ENCODE measurements at places on chromosomes 5 and 9.

DNA sequence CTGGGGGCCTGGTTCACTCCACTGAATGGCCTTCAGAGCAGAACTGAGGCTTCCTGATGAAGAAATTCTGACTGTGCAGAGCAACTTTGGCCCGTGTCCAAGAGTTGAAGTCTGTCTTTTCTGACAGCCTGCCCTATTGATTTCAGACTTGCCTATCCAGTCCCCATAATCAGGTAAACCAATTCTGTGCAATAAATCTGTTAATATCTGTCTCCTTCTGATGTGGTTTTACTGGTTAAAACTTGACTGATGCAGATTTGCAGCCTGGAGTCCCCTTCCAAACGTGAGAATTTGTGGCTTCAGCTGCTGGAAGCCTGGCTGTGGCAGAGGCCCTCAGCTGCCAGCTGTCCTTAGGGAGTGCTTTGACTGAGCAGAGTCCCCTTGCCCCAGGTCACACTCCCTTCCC is 283.9 kb upstream of the ANKRD55 start:
- H3K27ac ChIP-seq = no peak overlapping the region
- no peaks in the 10 kb centered on the region for H3K27me3 ChIP-seq
- H3K4me3 ChIP-seq = no peak overlapping the region
- no peaks in the 10 kb centered on the region for H3K4me1 ChIP-seq
- H3K36me3 ChIP-seq = no peaks in the 10 kb centered on the region

DNA sequence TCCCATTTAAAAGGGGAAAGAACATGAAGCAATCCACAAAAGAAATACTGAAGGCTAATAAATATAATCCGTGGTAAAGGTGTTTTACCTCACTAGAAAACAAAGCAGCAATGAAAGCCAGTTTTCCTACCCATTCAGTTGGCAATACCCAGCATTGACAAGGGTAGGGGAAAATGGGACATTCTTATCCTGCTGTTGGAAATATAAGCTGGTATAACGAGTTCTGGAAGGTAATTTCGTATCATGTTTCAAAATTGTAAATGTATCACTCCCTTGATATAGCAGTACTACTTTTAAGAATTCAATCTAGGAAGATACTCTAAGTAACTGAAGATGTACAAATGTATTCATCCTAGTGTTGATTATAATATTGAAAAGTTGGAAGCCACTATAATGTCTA is 22.9 kb upstream of the RALGPS1 start:
- no peak for DNase-seq
- H3K4me3 ChIP-seq = no peak overlapping the region
- H3K27ac ChIP-seq = no peak overlapping the region
- no peaks in the 10 kb centered on the region for H3K27me3 ChIP-seq
- no peaks in the 10 kb centered on the region for H3K36me3 ChIP-seq
- H3K4me1 ChIP-seq = no peaks in the 10 kb centered on the region

- H3K27me3 ChIP-seq = no peaks in the 10 kb centered on the region
- H3K27ac ChIP-seq = no peak overlapping the region
- no peaks in the 10 kb centered on the region for H3K36me3 ChIP-seq
- no peak for DNase-seq
These were observed 51.6 kb upstream of the MAP1B start for GRCh38 chr5:72055636-72056035.

DNA sequence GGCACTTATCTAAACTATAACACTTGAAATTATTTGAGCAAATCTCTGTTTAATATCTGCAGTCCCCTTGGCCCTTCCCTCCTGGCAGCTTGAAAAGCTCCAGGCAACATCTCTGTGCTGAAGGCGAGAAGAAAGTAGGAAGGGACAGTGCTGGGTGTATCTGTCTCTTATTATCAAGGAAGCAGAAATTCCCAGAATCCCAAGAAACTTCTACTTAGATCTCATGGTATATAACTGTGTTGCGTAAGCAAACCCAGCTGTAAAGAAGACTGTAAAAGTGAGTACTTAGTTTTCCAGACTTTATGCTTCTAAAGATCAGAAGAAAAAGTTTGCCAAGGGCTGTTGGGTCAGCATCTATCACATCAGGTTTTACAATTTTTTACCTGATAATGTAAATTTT is 1869.8 kb downstream of the MAT2B start:
- H3K27me3 ChIP-seq = no peaks in the 10 kb centered on the region
- H3K4me3 ChIP-seq = no peak overlapping the region
- DNase-seq = no peak
- H3K27ac ChIP-seq = no peak overlapping the region
- no peaks in the 10 kb centered on the region for H3K4me1 ChIP-seq

DNA sequence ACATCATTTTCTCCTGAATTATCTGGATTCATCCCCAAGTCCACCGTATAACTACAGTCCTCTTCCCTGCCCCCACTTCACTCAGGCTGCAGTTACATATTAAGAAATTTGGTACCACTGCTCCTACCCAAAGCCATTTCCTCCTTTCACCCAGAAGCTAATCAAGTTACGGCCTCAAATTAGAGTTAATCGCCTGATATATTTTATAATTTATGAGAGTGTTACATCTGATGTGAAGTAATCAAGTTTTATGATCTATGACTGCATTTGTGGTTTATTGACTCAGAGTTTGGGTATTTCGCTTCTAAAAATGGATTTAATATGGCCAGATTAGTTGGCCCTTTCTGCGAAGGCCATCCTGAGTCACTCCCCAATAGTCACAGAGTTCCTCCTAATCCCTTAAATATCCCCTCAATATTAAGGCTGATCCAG is 223.6 kb upstream of the KIF2A start:
- no peaks in the 10 kb centered on the region for H3K27me3 ChIP-seq
- no peak for DNase-seq
- no peak overlapping the region for H3K4me3 ChIP-seq
- no peak overlapping the region for H3K27ac ChIP-seq
- H3K4me1 ChIP-seq = no peaks in the 10 kb centered on the region

- H3K27ac ChIP-seq = no peak overlapping the region
- H3K4me1 ChIP-seq = peaks cover 9% of the 10 kb centered on the region
- no peaks in the 10 kb centered on the region for H3K36me3 ChIP-seq
- H3K27me3 ChIP-seq = no peaks in the 10 kb centered on the region
- no peak for DNase-seq
These were observed 118.0 kb downstream of the EGFLAM start for GRCh38 chr5:38376404-38376803.

DNA sequence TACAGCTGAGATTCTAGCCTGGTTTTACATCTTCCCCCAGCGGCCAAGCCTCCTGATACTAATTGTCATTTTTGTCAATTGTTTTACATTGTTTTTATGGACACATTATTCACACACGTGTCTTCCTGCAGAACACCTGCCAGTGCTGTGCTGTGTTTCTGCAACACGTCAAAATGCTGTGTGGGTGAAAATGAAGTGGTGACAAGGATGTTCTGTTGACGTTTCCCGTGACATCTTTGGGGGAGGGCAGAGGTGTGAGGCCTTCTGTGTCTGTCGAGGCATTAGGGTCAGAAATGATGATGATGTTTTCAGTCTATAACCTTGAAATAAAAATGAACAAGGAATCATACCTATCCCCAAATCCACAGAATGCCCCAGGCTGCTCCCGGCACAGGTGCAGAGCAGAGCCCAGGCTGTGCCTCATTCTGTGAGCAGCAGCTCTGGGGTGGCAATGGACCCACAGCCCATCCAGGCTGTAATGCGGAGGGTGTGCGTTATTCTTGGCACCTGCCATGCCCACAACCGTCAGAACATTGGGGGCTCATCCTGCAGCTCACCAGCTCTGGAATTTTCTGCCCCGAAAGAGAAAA is 23.6 kb upstream of the CEP72 start:
- no peaks in the 10 kb centered on the region for H3K4me1 ChIP-seq
- no peak overlapping the region for H3K4me3 ChIP-seq
- no peak for DNase-seq
- no peaks in the 10 kb centered on the region for H3K36me3 ChIP-seq
- H3K27me3 ChIP-seq = no peaks in the 10 kb centered on the region

DNA sequence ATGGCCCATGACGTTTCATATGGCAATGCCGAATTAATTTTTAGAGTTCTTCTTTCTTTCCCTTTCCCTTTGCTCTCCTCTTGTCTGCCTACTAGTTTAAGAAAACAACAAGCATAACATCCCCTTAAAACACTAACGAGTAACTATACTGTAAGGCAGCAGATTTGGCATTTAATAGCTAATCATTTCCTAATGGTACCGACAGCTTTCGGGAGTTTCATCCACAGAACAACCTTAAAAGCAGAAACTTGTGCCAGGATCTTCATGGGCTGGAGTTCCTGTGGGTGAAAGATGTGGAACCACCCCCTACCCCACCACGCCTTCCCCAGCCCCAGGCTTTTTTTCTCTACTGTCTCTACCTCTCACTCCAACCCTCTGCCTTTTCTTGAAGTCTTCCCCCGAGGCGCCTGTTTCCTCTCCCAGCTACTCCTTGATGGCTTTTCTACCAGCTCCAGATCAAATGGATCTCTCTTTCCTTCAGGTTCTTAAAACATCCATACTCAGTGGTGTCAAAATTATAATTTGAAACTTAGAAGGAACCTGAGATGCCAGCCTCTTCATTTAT is 319.5 kb downstream of the PIK3R1 start:
- no peak for DNase-seq
- no peaks in the 10 kb centered on the region for H3K36me3 ChIP-seq
- no peaks in the 10 kb centered on the region for H3K27me3 ChIP-seq
- peak overlapping the region; percentile 4 for H3K27ac ChIP-seq

- DNase-seq = no peak
- no peak overlapping the region for H3K27ac ChIP-seq
- H3K4me3 ChIP-seq = no peak overlapping the region
These were observed 162.0 kb upstream of the SNX2 start for GRCh38 chr5:122612901-122613300.

DNA sequence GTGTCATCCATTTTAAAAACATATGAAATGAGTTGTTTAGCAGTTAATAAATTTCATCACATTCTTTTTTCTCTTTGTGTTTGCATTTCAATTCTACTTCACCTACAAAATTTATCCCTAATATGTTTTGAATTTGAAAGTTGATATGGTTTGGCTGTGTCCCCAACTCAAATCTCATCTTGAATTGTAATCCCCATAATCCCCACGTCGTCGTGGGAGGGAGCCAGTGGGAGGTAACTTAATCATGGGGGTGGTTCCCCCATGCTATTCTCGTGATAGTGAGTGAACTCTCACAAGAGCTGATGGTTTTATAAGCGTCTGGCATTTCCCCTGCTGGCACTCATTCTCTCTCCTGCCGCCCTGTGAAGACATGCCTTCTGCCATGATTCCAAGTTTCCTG is 200.1 kb downstream of the EPB41L4A start:
- no peak overlapping the region for H3K27ac ChIP-seq
- no peaks in the 10 kb centered on the region for H3K4me1 ChIP-seq
- no peaks in the 10 kb centered on the region for H3K27me3 ChIP-seq
- H3K36me3 ChIP-seq = no peaks in the 10 kb centered on the region

DNA sequence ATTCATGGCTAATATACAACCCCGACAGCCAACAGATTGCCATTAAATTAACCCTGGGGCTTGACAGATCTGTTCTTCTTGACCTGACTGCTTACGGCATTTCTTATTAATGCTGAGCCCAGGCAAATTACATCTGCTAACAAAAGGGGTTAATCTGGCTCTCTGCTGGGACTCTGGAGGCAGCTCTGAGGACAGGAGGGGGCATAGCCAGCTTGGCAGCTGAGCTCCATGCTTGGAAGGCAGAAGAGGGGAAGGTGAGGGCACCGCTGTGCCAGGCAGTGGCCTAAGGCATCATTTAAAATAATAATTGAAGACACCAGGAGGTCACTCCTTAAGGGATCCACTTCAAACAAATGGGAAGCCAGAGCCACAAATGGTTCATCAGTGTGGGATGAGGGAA is 126.0 kb upstream of the GPR151 start:
- H3K27me3 ChIP-seq = no peaks in the 10 kb centered on the region
- no peak overlapping the region for H3K27ac ChIP-seq
- no peaks in the 10 kb centered on the region for H3K4me1 ChIP-seq
- no peaks in the 10 kb centered on the region for H3K36me3 ChIP-seq
- DNase-seq = no peak
- no peak overlapping the region for H3K4me3 ChIP-seq

- H3K27ac ChIP-seq = no peak overlapping the region
- H3K36me3 ChIP-seq = no peaks in the 10 kb centered on the region
- H3K4me1 ChIP-seq = no peaks in the 10 kb centered on the region
- H3K27me3 ChIP-seq = no peaks in the 10 kb centered on the region
These were observed 24.4 kb downstream of the BHMT start for GRCh38 chr5:79135790-79136553.

DNA sequence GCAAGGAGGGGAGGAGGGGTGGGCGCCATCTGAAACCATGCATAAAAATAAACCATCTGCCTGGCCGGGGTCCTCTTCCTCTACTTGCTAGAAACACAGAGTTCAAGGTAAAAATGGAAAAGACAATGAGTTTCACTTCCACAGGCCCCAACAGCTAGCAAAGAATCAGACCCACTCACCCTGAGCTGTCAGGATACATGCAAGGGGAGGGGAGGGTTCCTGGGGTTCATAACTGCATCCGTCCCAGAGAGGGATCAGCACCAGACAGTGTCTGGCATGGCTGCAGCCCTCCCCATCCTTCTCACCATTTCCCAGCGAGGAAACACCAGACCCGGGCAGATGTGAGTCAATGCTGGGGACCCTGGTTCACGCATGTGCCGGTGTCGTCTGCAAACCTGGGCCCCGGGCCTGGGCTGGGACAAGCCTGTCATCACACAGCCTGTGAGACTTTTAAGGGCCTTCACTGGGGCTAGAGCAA is 55.4 kb downstream of the SEMA4D start:
- H3K27ac ChIP-seq = no peak overlapping the region
- peaks cover 6% of the 10 kb centered on the region for H3K4me1 ChIP-seq
- no peak overlapping the region for H3K4me3 ChIP-seq
- no peaks in the 10 kb centered on the region for H3K27me3 ChIP-seq
- no peak for DNase-seq

DNA sequence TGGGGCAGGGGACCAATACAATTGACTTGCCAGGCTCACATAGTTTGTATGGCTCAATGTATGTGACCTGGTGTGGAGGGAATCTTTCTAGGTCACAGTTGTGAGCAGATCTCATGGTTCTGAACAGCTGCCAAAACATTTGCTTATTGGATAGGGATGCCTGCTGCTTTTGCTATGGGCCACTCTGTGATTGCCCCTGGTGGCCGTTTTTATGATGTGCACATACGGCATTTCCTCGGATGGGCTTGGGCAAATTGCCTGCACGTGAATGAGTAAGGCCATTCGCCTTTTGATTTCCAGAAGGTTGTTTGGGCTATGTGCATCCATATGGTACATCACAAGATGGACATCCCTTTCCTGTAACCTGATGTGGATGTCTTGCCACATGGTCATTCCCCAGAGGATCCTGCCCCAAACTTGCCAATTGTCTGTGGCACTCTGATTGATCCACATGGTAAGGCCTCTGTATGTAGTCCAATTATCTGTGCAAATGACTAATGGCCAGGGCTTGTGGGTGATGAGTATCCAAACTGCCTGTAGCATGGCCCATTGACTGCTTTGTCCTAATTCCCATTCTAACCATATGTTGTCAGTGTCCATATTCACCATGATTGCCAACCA is 10.7 kb upstream of the SLC22A4 start:
- no peak overlapping the region for H3K27ac ChIP-seq
- no peaks in the 10 kb centered on the region for H3K27me3 ChIP-seq
- H3K4me3 ChIP-seq = no peak overlapping the region
- H3K4me1 ChIP-seq = no peaks in the 10 kb centered on the region
- no peak for DNase-seq
- no peaks in the 10 kb centered on the region for H3K36me3 ChIP-seq
